ENCODE measurements at places on chromosomes 7 and 10. TPM values are rescaled to one million over a fixed set of nuclear protein-coding genes. Genes with fewer than 3 reads are reported as not detected.

Gene HHEX
- total RNA-seq, result 1.1 TPM

Gene CALN1
- 0.24 TPM for total RNA-seq

Gene DLD
- 63.5 TPM for total RNA-seq

Gene SDK1
- total RNA-seq, result 1.0 TPM

Gene CYCS
- total RNA-seq, result 146 TPM

Gene CD36
- total RNA-seq, result 4.2 TPM

Gene OR9A2
- not detected for total RNA-seq

Gene HTR5A
- not detected for total RNA-seq

Gene EEF1AKMT2
- 10.0 TPM for total RNA-seq

Gene TMEM213
- not detected for total RNA-seq

Gene PKD1L1
- total RNA-seq, result 0.36 TPM

Gene PURB
- 19.4 TPM for total RNA-seq

Gene MYOZ1
- 0.44 TPM for total RNA-seq

Gene EN2
- not detected for total RNA-seq

Gene ANKMY2
- 7.3 TPM for total RNA-seq

Gene PLEKHS1
- total RNA-seq, result 1.0 TPM

Gene NPFFR1
- 0.04 TPM for total RNA-seq

Gene NUTM2E
- not detected for total RNA-seq

Gene NEBL
- 30.1 TPM for total RNA-seq

Gene IL6
- not detected for total RNA-seq

Gene CALD1
- 46.1 TPM for total RNA-seq

Gene PPP1R17
- total RNA-seq, result not detected

Gene PIK3CG
- total RNA-seq, result 0.56 TPM
